Naive thymus-derived CD8-positive, alpha-beta T cell (primary cell): ENCODE measurements at places on chromosomes 2 and 18.

GRCh38 chr18:74411475-74411874 is 45.6 kb downstream of the DIPK1C start:
- DNase-seq: no peak

DNA sequence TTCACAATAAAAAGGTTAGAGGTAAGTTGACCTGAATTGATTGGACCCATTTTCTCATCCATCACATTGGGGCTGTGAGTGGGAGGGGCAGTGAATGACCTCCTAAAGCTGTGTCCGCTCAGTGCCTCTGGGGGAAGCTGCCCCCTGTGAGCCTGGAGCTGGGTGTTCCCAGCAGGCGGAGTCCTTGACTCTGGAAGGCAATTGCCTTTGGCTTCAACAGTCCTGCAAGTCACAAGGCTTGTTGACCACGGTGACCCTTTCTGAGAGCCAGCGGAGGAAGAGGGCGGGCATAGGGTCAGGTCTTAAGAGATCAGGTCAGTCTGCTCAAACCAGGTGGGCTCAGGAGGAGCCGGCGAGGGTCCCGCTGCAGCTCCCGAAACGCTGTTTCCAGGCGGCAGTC is 1.1 kb upstream of the CIDEA start:
- DNase-seq: no peak

DNA sequence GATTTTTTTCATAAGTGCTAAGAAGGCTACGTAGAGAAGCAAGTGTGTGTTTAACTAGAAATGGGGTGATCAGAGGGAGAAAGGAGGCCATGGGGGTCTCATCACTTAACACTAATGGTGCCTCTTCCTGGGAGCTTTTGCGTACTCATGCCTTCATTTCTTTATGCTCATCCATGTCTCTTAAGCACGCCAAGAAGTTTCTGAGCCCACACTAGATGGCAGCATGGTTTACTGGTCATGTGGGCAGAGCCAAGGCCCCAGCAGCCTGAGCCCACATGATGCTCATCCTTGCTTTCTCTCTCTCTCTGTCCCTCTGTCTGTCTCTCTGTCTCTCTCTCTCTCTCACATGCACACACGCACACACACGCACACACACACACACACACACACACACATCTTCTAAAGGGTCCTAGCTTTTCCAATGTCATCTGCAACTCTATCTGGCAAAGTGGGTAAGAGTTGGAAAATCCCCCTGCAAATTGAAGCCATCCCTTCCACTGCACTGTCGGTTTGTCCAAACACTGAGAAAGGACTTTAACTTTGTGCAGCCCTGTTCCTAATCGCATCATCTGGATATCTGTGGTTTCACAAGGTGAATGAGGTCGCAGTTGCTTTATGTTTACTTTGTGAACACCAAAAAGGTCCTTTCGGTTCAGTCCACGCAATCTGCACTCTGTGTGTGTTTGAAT is 137.1 kb upstream of the CCDC68 start:
- no peak for DNase-seq

GRCh38 chr2:67210430-67210829 is 186.7 kb upstream of the ETAA1 start:
- DNase-seq: no peak

DNA sequence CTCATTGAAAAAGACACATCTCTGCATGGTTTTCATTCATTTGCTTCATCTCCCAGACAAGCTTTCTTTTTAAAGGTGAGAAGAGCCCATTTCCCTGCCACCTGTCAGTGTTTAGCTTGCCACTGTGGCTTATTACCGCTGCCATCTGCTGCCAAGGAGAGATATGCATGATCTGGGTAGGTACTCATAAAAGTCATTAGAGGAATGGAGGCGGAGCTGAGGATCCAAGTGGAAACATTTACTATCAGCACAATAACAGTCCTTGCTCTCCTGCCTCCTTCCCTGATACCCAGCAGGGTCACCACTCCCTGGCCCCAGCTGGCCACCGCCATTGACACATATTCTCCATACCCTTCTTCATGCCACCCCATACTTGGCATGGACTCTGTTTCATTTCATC is 390.4 kb downstream of the TSN start:
- DNase-seq: no peak
